ENCODE measurements at places on chromosomes 12 and 14. TPM values are rescaled to one million over a fixed set of nuclear protein-coding genes. Genes with fewer than 3 reads are reported as not detected.

- H3K27me3 ChIP-seq: no peaks in the 10 kb centered on the region
- H3K4me1 ChIP-seq: no peaks in the 10 kb centered on the region
- no peak overlapping the region for H3K27ac ChIP-seq
- no peak overlapping the region for H3K4me3 ChIP-seq
- no peak for DNase-seq
These were observed 128.4 kb downstream of the DAD1 start for GRCh38 chr14:22460461-22461195.

Gene KLRC3
- not detected for total RNA-seq

DNA sequence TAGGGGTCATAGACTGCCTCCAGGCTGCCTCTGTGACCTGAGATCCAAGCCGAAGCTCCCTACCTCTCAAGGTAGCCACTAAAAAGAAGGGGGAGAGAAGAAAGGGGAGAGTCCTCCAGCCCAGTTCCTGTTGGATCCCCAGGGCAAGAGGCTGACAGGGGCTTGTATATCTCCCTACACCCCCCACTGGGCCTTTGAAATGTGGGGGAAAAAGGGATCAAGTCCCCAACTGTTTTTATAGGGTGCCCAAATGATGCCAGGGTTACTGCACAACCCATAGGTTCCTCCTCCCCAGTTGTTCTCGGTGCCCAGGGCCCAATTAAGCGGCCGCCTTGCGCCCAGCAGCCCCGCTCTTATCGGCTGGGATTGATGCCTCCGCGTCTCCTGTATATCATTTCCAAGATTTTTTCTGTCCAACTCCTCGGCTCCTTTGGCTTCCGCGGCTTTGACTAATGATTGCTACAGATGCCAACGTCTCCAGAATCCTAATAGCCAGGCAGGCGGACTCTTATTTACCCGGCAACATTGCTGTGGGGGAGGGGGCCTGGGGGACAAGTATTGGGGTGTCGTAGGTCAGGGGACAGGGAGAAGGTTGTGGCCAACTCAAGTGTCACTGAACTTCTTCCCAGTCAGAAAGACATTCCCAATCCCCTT is 7.6 kb upstream of the HOXC4 start:
- H3K4me3 ChIP-seq: no peak overlapping the region
- H3K27me3 ChIP-seq: peaks cover 92% of the 10 kb centered on the region
- H3K4me1 ChIP-seq: peaks cover 7% of the 10 kb centered on the region
- H3K27ac ChIP-seq: no peak overlapping the region
- DNase-seq: no peak

DNA sequence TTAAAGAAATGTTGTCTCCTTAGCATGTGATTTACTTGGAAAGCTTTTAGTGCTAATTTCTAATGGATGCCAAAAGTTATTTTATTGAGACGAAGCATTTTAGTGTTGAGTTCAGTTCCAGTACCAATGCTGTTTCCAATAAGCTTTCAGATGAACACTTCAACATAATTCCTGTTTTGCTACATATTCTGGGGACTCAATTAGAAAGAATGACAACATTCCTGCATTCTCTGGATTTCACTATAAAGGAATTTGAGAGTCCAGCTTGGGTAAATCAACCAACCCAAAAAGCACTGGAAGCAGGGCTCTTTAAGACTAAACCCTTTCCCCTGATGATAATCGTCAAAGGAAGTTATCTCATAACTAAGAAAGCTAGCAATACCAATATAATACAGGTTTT is 353.0 kb upstream of the TMTC1 start:
- no peak overlapping the region for H3K4me3 ChIP-seq
- H3K27ac ChIP-seq: no peak overlapping the region

Gene HPD
- total RNA-seq: not detected

GRCh38 chr14:61454545-61454944 is 133.2 kb downstream of the PRKCH start:
- peak overlapping the region; percentile 46 for H3K4me3 ChIP-seq
- H3K27me3 ChIP-seq: no peaks in the 10 kb centered on the region
- peaks cover 86% of the 10 kb centered on the region for H3K36me3 ChIP-seq
- no peak for DNase-seq
- peaks cover 81% of the 10 kb centered on the region for H3K4me1 ChIP-seq
- peak overlapping the region; percentile 99 for H3K27ac ChIP-seq

Data from activated T-helper 2 cell treated with anti-CD3 and anti-CD28 coated beads, Interferon-gamma antibody, Interleukin-2, Interleukin-4, amounts not matched to agents 10 μg/mL and 5 μg/mL and 100 μg/mL, durations not matched to agents 14 hours and 24 hours and 36 hours (primary cell).